Cardiac septum (tissue), 1 donor: ENCODE measurements at places on chromosomes 12 and 14.

GRCh38 chr14:64556526-64556925 lies 6.8 kb downstream of the PPP1R36 start:
- no peak for DNase-seq

GRCh38 chr12:40156021-40156764 lies 50.3 kb upstream of the SLC2A13 start:
- no peak for DNase-seq

- no peak for DNase-seq
Measured at GRCh38 chr12:107702106-107702505, 16.5 kb downstream of the PWP1 start.

DNA sequence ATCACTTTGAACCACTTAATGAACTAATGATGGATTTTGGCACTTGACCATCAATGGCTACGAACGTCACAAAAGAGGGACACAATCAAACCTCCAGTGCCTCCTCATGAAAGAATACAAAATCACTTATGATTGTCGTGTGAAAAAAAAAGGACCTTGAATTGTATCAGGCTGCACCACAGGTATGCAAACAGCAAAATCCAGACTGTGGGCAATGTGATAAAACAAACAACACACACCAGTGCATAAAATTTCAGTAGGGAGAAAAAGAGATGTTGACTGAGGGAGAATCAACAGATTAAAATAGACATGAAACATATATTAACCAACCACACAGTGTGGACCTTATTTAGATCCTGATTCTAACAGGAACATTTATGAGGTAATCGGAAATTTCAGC lies 2.6 kb downstream of the TSPAN8 start:
- no peak for DNase-seq

DNA sequence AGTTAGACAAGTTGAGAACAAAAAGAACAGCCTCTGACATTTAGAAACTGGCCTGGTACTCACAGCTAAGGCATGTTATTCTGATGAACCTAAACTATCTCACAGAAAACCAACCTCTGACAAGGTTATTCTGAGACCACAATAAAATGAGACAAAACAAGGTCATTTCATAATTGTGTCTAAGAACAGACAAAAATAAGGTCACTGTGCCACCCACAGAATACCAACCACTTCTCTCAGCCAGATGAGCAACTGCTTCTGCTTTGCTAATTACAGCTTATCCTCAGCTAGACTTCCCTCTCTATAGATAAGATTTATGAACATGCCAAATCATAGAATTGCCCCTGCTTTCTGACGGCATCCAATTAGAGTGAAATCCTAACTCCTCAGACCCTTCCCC lies 52.2 kb upstream of the CRACR2A start:
- DNase-seq: no peak

DNA sequence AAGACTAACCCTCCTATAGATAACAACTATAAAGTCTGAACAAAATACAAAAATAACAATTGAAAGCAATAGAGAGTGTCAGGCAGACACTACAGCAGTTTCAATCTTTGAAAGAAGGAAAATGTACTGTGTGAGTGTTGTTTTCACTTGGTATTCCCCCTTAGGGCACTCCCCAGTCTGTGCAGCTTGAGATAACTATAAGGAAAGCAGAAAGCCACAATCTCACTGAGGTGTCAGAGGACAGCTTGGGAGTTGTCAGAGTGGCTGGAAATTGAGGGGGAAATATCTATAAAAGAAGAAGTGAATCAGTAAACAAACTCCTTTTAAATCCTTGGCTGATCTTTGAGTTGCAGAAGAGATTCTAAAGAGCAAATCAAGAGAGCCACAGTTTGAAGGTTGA lies 364.8 kb downstream of the NELL2 start:
- no peak for DNase-seq

- DNase-seq: no peak
Measured at GRCh38 chr12:112029301-112029700, 16.1 kb downstream of the ERP29 start.

DNA sequence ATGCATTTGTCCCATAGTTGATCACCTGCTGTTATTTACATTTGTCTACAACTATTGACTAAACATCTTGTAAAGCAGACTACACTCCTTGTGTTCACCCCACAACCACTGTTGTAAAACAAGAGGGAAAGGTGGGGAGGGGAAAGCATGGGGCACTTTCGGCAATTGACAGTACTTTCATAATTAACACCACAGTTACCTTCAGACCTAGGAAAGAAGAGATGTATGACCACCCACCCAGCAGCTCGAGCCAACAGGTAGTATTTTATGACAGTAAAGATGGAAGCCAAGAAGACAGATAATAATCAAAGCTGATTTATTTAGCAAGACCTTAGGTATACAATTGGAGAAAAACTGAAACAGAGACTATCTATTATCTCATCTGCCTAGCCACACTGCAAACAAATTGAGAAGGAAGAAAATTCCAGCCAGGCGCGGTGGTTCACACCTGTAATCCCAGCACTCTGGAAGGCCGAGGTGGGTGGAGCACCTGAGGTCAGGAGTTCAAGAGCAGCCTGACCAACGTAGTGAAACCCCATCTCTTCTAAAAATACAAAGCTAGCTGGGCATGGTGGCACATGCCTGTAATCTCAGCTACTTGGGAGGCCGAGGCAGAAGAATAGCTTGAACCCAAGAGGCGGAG lies 11.2 kb downstream of the HECTD4 start:
- DNase-seq: no peak

- DNase-seq: no peak
Measured at GRCh38 chr12:3967556-3968160, 94.5 kb upstream of the PARP11 start.

- no peak for DNase-seq
Measured at GRCh38 chr12:18721452-18721851, 16.4 kb downstream of the PLCZ1 start.

DNA sequence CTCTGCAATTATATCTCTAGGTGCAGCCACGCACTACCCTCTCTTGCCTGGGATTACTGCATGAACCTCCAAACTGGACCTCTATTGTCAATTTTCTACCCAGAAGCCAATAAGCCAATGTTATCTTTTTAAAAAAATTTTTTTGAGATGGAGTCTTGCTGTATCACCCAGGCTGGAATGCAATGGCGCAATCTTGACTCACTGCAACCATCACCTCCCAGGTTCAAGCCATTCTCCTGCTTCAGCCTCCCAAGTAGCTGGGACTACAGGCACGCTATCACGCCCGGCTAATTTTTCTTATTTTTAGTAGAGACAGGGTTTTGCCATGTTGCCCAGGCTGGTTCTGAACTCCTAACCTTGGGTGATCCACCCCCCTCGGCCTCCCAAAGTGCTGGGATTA lies 11.2 kb upstream of the PXN start:
- no peak for DNase-seq

GRCh38 chr12:117699575-117699974 lies 269.2 kb downstream of the KSR2 start:
- no peak for DNase-seq

DNA sequence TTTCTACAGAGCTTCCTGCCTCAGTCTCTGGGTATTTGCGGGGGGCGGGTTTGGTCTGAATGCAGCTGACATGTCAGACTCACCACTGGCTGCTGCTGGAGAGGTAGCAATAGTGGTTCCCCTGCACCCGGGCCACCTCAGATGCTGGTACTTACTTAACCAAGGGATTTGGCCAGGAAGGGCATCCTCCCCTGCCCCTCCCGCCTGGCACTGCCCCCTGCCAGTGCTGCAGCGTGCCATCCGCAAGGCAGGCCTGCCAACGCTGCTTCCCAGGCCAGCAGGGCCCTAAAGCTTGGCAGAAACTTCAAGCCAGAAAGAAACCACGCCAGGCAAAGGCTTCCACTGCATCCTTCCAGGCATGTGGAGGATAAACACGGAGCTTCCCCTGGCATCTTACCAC lies 22.1 kb downstream of the RAB35 start:
- DNase-seq: no peak

- no peak for DNase-seq
Measured at GRCh38 chr14:106417224-106418049, 891.1 kb downstream of the TMEM121 start.

GRCh38 chr14:59252772-59253500 lies 64.5 kb downstream of the DAAM1 start:
- DNase-seq: no peak

GRCh38 chr14:23112359-23113178 lies 6.5 kb downstream of the CEBPE start:
- DNase-seq: no peak

DNA sequence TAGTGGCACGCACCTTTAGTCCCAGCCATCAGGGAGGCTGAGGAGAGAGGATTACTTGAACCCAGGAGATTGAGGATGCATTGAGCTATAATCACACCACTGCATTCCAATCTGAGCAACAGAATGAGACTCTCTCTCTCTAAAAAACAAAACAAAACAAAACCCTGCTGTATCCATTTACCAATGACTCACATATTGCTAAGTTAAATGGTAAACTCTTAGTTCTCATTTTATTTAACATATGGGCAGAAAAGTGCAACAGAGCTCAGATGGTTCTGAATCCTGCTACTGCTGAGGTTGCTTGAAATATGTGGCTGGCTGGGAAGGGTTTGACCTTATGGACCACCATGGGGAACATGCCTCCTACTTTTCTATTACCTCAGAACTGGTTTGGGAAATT lies 33.7 kb upstream of the CCNT1 start:
- DNase-seq: no peak

DNA sequence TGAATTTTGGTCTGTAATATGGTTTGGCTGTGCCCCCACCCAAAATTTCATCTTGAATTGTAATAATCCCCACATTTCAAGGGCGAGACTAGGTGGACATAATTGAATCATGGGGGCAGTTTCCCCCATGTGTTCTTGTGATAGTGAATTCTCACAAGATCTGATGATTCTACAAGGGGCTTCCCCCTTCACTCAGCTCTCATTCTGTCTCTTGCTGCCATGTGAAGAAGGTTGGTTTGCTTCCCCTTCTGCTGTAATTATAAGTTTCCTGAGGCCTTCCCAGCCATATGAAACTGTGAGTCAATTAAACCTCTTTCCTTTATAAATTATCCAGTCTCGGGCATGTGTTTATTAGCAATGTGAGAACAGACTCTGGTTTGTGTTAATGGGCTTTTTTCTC lies 5.9 kb downstream of the LRRC9 start:
- no peak for DNase-seq

GRCh38 chr12:95418142-95418541 lies 55.8 kb upstream of the METAP2 start:
- no peak for DNase-seq
